ENCODE measurements at places on chromosomes 16 and 17.

- DNase-seq = no peak
Measured at GRCh38 chr17:49442041-49442440, 27.4 kb upstream of the PHB1 start.

DNA sequence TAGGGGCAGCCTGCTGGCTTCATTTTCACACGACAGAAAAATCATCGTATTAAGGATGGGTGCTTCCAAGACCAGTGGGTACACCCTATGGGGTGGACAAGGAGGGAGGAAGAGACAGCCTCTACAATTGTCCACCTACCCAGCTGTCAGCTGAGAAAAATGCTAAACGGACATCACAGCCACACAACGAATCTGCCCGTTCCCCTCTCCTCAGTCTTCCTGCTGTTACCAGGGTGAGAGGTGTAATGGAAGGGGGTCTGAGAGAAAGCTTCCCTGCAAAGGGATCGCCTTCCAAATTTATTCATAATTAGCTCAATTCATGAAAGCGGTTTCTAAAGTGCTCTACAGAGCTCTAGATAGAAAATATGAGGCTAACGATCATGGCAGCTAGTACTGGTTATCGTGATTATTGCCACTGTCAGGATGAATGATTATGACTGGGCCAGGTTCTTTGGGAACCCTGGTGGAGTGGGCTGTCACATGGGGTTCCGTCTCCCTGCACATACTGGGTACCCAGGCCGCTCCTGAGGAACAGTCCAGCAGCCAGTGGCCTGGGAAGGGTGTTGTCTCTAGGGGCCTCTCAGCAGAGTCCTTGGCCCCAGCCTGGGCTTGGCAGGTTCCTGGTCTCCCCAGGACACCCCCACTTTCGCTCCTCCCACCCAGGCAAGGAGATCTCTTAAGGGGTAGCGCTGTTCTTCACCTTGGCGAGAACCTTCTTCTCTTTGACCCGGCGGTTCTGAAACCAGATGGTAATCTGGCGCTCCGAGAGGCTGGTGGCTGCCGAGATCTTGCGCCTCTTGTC lies 2.2 kb downstream of the HOXB13 start:
- DNase-seq = no peak

DNA sequence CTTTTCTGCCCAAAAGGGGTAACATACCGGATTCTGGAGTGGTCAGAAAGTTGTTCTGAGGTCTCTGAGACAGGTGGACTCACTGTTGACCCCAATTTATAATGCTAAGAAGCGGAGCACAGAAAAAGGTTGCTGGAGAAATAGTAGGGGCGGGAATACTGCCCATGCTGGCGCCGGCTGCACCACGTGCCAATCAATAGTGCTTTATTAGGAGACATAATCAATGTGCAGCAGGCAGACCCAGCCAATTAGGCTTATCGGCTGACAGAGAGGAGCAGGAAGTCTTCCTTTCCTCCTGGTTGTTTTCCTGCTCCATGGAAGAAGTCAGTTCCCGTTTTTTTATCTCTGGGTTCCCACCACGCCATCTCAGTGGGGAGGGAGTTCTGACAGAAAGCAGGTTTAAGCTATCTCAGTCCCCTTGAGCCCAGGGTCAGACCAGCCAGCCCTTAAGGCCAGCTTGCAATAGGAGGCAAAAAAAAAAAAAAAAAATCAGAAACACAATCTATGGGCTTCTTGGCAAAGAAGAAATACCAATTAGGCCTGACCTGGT lies 68.2 kb upstream of the IRX6 start:
- DNase-seq = no peak

- DNase-seq = no peak
Measured at GRCh38 chr17:20122254-20122879, 113.2 kb downstream of the SPECC1 start.

DNA sequence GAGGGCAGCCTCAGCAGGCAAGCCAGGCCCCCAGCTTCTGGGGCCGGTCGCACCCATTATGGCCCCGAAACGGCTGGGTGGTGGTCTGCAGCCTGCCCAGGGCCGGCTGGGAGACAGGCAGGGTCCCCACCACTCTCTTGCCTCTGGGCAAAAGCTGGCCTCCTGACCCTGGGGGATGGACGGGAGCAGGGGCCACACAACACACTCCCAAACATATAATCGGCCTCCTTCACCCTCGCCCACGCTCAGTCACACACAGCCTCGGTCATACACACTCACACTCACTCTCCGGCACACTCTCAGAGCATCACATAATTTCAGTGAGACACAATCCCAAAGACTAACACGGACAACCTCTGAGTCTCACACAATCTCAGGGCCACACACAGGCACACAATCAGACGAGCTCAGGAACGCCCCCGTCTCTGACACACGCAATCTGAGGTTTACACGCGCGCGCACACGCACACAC lies 589 bp downstream of the PEMT start:
- DNase-seq = no peak

DNA sequence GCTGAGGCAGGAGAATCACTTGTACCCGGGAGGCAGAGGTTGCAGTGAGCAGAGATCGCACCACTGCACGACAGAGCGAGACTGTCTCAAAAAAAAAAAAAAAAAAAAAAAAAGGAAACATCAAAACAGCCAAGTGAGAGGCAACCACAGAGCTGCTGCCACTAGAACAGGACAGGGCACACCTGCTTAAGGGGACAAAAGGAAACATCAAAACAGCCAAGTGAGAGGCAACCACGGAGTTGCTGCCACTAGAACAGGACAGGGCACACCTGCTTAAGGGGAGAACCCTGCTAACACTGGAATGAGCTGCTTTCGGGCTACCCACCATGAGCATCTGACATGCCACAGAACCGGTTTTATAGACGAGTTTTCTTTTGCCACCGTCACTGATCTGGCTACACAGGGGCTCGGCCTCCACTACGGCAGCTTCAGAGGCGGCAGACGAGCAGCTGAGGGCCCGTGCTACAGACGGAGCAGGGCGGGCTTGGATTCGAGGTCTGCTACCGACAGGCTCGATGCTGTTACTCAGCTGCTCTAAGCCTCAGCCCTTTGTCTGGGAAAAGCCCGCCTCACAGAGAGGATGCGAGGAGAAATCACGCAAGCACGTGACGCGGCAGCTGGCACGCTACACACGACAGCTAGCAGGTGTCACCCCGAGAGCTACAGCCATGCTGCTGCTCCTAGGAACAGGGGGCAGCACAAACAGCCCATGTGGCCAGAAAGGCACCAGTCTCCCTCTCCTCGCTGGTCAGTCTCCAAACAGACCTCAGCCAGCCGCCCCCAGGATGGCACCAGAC lies 2.0 kb downstream of the P4HB start:
- no peak for DNase-seq

GRCh38 chr16:9318764-9319163 lies 227.3 kb downstream of the HAPSTR1 start:
- DNase-seq = no peak

DNA sequence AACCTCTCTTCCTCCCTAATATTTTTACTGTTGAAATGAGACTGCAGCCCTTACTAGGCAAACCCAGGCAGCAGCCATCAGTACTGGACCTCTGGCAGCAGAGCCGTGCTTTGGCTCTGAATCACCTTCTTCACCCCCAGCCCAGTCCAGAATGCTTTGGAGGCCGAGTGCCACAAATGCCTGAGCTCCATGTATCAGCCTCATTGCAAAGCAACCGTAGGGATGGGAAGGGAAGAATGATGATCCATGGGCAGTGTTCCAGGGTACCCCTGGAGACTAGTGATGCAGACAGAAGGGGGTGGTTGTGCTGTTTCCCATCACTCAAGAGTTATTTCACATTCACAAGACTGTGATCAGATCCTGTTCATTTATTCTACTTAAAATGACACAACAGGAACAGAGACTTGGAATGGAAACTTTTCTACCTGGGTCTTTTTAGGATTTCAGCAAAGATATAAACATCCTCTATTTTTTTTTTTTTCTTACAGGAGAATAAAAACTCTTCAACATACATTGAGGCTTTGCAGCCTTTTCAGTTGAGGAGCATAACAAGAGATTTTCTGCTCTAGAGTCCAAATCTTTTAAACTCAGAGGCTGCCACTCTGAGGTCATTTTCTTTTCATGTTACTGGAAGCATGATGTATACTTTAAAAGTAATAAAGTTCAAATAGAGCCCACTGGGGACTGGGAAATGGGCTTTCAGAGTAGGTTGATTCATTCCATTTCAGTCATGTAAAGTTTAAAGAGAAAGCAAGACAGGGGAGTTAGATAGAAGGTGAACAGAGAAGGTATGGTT lies 138.3 kb downstream of the KCNJ2 start:
- DNase-seq = no peak

GRCh38 chr16:52384378-52384777 lies 162.6 kb downstream of the TOX3 start:
- no peak for DNase-seq

DNA sequence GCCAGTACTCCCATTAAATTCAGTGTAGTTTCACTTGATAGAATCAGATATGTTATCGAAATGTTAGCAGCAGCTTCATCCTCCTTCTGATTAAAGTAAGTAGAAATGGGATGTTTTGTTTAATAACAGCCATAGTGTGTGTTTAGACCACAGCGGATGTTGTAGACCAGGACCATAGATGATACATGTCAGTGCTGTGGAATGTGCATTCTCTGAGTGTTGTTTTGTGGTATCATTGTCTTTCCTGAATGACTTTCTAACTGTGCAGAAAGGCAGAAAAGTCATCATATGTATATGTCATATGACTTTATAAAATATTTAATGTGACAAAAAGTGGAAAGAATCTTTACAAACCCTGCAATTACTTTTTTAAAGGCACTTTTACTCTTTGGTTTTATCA lies 55.6 kb downstream of the CYLD start:
- DNase-seq = no peak

DNA sequence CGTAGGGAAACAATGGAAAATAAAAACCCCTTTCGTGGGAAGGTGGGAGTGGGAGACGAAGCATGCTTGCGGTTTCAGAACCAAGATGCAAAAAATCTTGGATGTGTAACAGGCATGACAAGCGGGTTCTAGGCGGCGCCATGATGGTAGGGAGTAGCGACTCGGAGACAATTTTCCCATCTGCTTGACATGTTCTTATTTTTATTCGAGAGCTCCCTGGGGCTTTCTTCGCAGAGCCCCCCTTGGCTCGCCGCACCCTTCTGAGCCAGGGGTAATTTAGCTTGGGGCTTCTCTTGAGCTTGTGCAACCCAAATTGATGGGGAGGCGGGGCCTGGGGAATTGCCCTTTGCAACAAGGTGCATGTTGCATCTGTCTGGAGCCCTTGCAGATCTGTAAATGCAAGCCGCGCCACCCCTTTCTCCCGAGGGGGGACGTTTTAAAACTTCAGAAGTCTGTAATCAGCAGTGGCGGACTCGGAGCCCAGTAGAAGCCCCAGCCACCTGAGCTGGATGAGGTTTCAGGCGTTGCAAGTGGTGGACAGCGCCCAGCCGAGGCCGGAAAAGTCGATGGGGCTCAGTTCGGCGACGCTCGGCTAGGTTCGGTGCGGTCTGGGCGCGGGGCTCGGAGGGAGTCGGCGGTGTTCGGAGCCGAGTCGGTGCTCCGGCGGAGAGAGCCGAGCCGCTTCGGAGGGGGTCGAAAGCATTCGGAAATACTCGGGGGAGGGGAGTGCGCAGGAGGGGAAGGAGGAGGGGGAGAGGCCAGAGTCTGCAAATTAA lies 2.9 kb downstream of the GNAO1 start:
- DNase-seq = peak; percentile 62

- no peak for DNase-seq
Measured at GRCh38 chr17:77666462-77666861, 292.0 kb upstream of the TNRC6C start.

GRCh38 chr17:17582372-17582771 lies 9.1 kb downstream of the PEMT start:
- no peak for DNase-seq

- no peak for DNase-seq
Measured at GRCh38 chr17:12826431-12826830, 37.1 kb downstream of the ARHGAP44 start.

GRCh38 chr16:56961851-56962281 lies at the start of gene CETP:
TSS of gene CETP (plus strand) at chr16:56961950. CDS start at chr16:56961980, 30 bp downstream.
- DNase-seq = no peak

- DNase-seq = no peak
Measured at GRCh38 chr16:86027373-86028126, 128.6 kb downstream of the IRF8 start.

GRCh38 chr16:19119564-19119963 lies 5.8 kb downstream of the ITPRIPL2 start:
- DNase-seq = no peak

- DNase-seq = no peak
Measured at GRCh38 chr17:76956846-76957540, 88.8 kb downstream of the MGAT5B start.

GRCh38 chr17:81339191-81339533 lies 44.1 kb upstream of the SLC38A10 start:
- no peak for DNase-seq

GRCh38 chr17:61002316-61002736 lies 324.7 kb downstream of the BCAS3 start:
- DNase-seq = no peak

- no peak for DNase-seq
Measured at GRCh38 chr16:77220427-77220826, 21.2 kb downstream of the SYCE1L start.

GRCh38 chr16:63426275-63426870 lies 1390.1 kb upstream of the CDH8 start:
- no peak for DNase-seq

GRCh38 chr16:63876103-63876502 lies 1245.8 kb downstream of the CDH11 start:
- DNase-seq = no peak

GRCh38 chr17:80104321-80104955 lies 3.1 kb downstream of the GAA start:
- DNase-seq = no peak

- no peak for DNase-seq
Measured at GRCh38 chr16:49833085-49833484, 22.8 kb downstream of the ZNF423 start.

- DNase-seq = no peak
Measured at GRCh38 chr16:64826374-64826773, 295.5 kb downstream of the CDH11 start.

- peak; percentile 59 for DNase-seq
Measured at GRCh38 chr17:14302091-14302430, 1.2 kb downstream of the HS3ST3B1 start.

Data from stimulated activated CD4-positive, alpha-beta T cell treated with anti-CD3 and anti-CD28 coated beads, Interleukin-12 subunit alpha, Interleukin-12 subunit beta, amount 100 ng/mL, for 24 hours (primary cell).